ENCODE measurements at places on chromosomes 5 and 9.

GRCh38 chr5:75622564-75622963, 11.3 kb downstream of the ANKDD1B start:
- no peak for DNase-seq

- DNase-seq: no peak
Observed at GRCh38 chr5:109324931-109325330, 84.8 kb downstream of the PJA2 start.

- no peak for DNase-seq
Observed at GRCh38 chr9:37030611-37030939, 3.5 kb downstream of the PAX5 start.

- DNase-seq: no peak
Observed at GRCh38 chr5:18495157-18495556, 860.9 kb downstream of the TAF11L14 start.

DNA sequence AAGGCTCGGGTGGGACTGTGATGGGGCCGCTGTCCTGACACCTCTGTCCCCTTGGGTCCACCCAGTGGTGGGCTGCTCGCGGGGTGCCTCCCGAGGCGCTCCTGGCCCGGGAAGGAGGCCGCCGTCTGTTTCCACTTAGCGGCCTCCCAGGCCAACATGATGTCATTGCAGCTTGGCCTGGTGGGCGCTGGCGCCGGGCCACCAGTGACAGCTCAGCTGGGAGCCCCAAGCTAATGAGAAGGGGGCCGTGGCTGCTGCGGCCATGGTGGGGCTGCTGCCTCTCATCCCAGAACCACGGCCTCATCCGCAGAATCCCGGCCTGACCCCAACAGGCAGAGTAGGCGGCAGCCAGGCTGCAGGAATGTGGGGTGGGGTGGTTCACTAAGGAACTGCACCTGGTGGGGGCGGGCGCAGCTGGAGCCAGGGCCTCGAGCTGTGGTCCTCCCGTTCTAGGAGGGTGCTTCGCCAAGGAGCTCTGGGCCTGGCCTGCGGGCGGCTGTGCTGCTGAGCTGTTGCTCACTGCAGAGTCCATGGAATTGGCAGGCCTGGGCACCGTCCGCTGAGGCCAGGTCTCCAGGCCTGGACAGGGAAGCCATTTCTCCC, 123.5 kb upstream of the COL5A1 start:
- no peak for DNase-seq

- DNase-seq: no peak
Observed at GRCh38 chr5:58544195-58544594, 38.7 kb upstream of the RAB3C start.

GRCh38 chr5:67935908-67936566, 279.5 kb upstream of the PIK3R1 start:
- no peak for DNase-seq

DNA sequence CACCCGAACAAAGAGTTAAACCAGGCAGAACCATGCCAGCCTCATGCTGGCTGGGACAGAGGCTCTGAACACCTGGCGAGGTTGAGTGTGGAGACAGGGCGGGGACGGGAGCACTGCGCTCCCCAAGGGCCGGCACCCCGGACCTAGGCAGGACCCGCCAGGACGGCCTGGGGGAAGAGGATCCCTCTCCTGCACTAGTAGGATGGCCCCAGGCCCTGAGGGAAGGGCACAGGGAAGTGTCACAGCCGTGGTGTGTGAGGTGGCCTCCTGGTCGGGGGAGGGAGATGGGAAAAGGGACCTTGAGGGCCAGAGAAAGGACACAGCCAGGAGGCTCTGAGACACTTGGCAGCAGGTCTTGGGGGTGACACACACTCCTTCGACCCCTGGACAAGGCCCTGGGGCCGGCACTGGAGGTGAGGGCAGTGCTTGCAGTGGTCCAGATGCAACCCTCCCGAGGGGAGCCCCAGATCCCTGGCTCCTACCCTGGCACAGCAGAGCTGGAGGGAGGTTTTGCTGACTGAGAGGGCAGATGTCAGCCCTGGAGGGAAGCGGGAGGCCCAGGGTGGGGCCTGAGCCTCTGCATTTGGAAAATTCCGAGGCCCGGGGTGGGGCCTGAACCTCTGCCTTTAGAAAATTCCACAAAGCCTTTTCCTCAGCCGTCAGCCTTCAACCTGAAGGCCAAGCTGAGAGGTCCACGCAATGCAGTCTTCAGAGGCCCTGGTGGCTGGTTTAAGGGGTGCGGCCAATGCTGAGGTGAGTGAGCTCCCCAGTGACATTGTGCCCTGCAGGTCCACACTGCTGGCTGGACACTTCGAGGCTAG, 24.8 kb upstream of the TERT start:
- no peak for DNase-seq

DNA sequence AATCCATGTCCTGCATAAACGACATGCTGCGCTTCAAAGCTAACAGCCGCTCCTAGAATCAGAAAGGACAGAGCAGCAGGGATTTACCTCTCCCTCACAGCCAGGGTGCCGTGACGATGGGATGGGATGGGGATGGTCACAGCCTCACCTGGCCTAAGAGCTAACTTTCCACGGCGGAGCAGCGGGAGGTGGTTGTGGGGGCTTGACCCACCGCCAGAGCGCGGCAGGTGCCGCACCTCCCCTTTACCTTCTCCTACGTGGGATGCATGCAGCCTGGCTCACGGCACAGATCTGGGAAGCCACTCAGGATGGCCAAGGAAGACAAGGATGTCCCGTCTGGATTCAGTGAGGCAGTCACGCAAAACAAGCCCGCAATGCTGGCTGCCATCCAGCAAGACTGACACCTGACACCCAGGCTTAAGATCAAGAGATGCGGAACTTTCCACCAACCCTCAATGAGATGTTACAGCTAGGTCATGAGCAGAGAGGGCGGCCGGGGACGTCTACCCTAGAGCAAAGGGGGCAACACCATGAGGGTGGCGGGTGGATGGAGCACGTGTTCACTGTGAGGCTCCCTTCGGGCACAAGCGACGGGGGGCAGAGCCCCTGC, 5.8 kb downstream of the BRD9 start:
- no peak for DNase-seq

GRCh38 chr5:148499452-148499851, 115.7 kb downstream of the FBXO38 start:
- no peak for DNase-seq

- DNase-seq: no peak
Observed at GRCh38 chr5:144742361-144742760, 571.7 kb downstream of the KCTD16 start.

- DNase-seq: no peak
Observed at GRCh38 chr5:76372323-76373054, 30.6 kb upstream of the IQGAP2 start.

Data from GM19239 (cell line).